ENCODE measurements at places on chromosomes 1 and 21.

DNA sequence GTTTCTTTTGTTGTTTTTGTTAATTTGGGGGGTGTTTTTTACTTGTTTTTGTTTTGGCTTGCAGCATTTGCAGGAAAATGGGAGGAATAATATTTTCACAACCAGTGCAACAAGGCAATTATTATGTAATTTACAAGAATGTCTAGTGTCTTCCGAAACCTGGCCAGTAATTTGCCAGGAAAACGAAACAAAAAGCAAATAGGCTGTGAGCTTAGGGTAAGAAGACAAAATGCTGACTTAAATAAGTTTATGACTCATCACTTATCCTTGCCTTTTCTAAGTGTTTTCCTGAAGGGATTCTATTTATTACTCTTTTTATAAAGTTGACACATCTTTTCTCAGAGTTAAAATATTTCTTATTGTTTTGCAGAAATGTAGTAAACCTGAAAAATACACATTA is 49.8 kb downstream of the KCNT2 start:
- DNase-seq, result no peak

DNA sequence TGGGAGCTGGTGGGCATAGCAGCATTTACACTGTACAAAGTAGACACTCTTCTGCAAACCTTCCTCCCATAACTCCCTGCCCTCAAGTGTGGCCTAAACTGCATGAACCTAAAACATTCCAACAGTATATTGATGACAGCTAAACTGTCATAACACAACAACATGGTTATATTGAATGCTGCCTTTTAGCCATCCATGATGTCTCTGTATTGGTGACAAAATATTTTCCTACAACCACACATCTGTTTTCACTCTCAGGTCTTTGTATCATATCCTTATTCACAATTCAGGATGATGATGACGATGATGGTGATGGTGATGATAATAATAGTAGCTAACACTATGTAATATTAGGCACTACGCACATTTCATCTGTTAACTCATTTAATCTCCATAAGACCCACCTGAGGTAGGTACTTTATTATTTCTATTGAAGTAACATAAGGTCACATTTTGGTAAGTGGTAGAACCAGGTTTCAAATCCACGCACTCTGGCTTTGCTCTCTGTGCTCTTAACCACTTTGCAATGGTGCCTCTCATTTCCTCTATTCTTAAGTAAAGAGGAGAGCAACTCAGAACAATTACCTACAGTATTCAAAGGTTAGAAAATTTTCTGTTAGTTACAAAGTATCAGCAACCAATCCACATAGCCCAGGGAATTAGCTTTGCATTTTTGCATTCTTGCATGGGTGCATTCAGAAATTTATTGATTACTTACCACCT is 185.1 kb upstream of the LMO4 start:
- no peak for DNase-seq

GRCh38 chr1:1069056-1069710 is 4.9 kb downstream of the RNF223 start:
- DNase-seq, result peak; percentile 92

DNA sequence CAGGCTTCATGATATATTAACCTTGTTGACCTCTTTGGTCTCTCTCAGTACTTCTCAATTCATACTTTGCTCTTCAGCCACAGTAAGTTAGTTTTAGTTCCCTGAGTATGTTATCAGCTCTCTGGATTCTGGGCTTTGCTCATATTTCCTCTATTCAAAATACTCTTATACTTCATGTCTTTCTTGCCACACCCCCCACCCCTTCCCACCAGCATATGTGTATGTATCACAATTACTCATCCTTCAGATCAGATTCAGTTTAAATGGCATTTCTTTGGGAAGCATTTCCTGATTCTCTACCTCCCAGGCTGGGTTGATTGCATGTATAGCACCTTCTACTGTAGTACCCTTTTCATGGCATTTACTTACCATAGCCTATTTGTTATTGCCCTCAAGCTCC is 28.3 kb downstream of the SLC30A7 start:
- no peak for DNase-seq

- no peak for DNase-seq
These were observed 135.8 kb downstream of the MAP3K21 start for GRCh38 chr1:233463333-233463732.

- peak; percentile 11 for DNase-seq
These were observed 1.3 kb upstream of the SLC6A17 start for GRCh38 chr1:110148961-110149360.

DNA sequence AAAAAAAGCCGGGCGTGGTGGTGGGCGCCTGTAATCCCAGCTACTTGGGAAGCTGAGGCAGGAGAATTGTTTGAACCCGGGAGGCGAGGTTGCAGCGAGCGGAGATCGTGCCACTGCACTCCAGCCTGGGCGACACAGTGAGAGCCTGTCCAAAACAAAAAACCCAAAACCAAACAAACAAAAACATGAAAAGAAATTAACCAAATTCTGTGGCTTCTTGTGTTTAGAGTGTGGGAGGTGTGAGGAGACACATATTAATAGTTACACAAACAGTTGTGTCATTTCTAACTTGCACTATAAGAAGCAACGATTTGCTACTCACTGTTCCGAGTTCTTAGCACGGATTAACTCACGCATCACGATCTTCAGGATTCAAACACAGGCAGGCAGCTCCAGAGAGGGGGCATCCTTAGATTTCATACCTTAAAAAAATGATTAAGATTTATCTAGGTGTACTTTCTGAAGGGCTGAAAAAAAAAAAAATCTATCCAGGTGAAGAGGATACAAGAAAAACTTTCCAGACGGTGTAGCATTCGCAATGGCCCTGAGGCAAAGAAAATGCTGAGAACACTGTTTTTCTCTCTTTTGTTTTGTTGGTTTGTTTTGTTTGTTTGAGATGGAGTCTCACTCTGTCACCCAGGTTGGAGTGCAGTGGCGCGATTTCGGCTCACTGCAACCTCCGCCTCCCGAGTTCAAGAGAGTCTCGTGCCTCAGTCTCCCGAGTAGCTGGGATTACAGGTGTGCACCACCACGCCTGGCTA is 713 bp upstream of the HMGCL start:
- DNase-seq, result no peak

- DNase-seq, result peak; percentile 52
These were observed 49.6 kb upstream of the IRF2BP2 start for GRCh38 chr1:234659538-234659937.

- no peak for DNase-seq
These were observed 60.5 kb downstream of the ERI3 start for GRCh38 chr1:44294588-44295007.

GRCh38 chr1:106956721-106957120 is 99.8 kb upstream of the PRMT6 start:
- no peak for DNase-seq

DNA sequence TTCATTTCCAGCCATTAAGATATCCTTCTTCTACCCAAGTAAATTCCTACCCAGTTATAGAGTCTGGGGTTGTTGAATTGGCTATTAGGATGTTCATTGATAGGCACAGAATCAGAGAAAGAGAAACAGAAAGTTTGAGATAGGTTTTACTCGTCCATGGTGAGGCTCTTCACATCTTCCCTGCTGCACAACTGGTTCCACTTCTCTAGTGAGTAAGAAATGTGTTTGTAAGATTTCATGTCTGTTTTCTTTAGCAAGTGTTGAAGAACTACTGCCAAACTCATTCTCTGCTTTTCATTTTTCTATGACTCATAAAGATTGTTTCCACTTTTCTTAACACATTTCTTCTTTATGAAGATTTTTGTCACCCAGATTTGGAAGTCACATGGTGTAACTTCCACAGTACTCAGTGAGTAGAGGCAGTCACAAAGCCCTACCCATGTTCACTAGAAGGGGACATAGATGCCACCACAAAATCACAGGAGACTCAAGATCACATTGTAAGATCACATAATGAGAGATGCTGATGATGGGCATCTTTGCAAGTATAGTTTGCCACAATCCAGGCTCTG is 152.3 kb downstream of the SNX7 start:
- no peak for DNase-seq

- peak; percentile 89 for DNase-seq
These were observed at the start of gene LGALS8 for GRCh38 chr1:236523704-236524141. LGALS8 (plus strand) TSS chr1:236523982; CDS start chr1:236526071, 2,089 bp downstream.

GRCh38 chr1:167854184-167854583 is 59.8 kb downstream of the ADCY10 start:
- DNase-seq, result no peak

DNA sequence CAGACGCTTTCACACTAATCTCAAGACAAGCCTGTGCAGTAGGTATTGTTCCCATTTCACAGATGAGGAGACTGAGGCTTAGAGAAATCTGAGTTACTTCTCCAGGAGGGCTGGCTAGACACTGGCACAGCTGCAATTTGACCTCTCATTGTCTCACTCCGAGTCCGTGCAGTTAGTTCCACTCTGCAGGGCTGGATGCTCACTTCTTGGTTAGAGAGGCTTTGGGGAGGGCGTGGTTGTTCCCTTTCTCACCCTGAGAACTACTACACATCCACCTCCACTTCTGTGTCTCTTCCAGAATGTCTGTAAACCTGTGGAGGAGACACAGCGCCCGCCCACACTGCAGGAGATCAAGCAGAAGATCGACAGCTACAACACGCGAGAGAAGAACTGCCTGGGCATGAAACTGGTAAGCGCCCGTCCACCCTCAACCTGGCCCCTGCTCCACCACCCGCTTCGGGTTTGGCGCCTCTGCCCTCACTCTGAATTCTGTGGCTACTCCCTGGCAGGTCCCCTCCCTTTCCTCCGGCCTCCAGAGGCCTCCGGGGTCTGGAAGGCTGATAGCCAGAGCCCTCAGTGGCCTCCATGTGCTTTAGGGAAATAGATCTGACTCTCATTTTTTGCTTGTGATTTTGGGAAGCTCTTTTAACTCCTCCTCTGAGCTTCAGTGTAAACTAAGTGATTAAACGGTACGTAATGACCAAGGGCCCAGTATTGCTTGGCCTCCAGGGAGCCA is 29.1 kb downstream of the EIF2D start:
- DNase-seq, result no peak

DNA sequence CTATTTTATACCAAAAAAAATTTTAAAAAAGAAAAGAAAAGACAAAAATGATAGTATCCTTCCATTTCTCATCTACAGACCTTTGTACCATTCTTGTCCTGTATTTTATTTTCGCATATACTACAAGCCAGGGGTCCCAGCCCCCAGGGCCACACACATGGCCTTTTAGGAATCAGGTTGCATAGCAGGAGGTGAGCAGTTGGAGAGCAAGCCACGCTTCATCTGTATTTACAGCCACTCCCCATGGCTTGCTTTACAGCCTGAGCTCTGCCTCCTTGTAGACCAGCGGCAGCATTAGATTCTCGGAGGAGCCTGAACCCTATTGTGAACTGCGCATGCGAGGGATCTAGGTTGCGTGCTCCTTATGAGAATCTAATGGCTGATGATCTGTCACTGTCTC is 39.8 kb downstream of the RASSF5 start:
- no peak for DNase-seq

- no peak for DNase-seq
These were observed 23.1 kb upstream of the ABL2 start for GRCh38 chr1:179252606-179253005.

GRCh38 chr1:215617979-215618378 is 50.9 kb downstream of the KCTD3 start:
- no peak for DNase-seq

DNA sequence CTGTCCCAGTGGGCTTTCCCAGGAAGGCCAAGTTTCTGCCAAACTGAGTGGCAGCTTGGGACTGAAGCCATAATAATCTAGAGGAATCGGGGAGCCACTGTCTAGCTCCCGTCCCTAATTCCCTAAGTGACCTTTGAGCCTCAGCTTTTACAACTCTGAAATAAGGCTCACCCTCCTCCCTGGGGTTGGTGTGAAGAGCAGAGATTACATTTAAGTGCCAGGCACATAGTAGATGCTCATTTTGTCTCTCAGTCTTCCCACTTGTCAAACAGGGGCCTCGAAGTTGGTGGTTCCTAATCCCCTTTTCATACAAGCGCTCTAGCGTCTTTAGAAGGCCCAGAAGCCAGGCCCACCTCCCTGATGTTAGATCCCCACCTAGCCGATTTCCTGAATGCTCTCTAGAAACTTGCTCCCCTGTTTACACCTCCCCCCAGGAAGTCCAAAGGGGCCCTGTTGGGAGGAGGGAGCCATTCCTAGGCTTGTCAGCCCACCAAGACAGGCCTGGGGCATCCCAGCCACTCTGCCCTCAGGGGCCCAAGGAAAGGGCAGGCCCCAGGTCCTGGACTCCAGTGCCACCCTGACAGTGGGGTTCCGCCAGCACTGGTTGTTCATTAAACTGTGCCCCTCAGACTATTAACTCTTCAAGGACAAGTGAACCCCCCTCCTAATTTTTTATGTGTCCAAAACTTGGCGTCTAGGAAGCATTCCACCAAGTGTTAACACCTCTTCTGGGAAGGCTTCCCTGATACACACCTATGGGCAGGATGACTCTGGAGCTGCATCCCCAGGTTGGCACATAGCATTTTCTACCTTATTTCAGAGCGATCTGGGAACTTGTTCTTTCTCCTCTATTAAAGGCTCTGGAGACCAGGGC is 49.3 kb upstream of the ECE1 start:
- DNase-seq, result no peak

DNA sequence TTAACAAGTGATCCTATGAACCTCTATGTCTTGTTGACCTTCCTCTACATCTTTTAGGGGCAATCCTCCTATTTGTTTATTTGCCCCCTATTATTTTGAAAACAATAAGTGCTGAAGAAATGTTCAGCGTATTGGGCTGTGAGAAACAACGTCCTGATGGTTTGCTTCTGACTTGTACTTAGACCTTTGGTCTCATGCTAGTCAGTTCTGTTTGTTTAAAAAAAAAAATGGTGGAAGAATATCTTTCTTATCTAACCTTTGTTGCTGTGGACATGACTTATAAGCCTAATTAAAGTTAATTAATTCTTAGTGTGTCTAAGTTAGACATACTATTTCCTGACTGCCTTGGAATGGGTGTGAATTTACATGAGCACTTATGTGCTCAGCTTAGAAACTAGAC is 20.7 kb downstream of the ATP1A1 start:
- no peak for DNase-seq

DNA sequence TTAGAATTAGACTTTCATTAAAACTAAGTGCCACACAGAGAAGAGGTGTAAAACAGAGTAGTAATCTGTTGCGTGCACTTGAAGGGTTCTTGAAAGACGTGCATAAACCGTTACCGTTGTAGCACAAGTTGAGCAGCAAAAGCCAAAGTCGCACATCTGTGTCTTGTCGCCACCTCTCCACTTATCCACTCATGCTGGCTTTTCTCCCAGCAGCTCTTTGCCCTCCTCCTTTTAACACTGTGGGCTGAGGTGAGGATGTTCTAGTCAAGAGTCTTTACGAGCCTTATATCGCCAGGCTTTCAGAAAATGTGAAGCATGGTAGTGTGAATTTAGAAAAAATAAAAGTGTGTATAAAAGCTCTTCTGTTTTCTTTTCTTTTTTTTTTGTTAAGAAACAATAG is 48.0 kb downstream of the NR5A2 start:
- DNase-seq, result no peak

Measured in SW480 (cell line).